ENCODE measurements at places on chromosomes 1 and 21.
A peak's percentile ranks its signal among the peaks of the same experiment; 100 is the strongest.

GRCh38 chr21:42309753-42310213 is 5.4 kb downstream of the TFF3 start:
- peak; percentile 68 for DNase-seq

- DNase-seq, result peak; percentile 58
Observed at GRCh38 chr1:179141592-179142251, 59.9 kb downstream of the TOR3A start.

- no peak for DNase-seq
Observed at GRCh38 chr1:57959531-57960241, 535.8 kb upstream of the DAB1 start.

GRCh38 chr1:99606306-99606705 is 39.6 kb upstream of the PALMD start:
- DNase-seq, result no peak

DNA sequence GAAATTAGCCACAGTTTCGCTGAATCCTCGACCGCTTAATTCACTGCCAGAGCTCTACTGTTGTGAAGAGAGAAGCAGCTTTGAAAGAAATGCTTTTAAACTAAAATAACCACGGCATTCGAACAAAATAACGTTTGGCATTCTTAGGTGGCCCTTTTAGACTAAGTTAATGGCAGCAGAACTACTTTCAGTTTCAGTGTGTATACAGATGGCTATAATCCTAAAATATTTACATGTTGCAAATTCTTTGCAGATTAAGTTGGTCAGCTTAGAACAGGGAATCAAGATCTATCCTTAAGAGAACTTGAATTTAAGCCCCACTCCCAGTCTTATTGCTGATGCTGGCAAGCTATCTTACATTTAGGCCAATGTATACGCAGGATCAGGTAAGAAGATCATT is 62.7 kb downstream of the ADSS2 start:
- peak; percentile 42 for DNase-seq

DNA sequence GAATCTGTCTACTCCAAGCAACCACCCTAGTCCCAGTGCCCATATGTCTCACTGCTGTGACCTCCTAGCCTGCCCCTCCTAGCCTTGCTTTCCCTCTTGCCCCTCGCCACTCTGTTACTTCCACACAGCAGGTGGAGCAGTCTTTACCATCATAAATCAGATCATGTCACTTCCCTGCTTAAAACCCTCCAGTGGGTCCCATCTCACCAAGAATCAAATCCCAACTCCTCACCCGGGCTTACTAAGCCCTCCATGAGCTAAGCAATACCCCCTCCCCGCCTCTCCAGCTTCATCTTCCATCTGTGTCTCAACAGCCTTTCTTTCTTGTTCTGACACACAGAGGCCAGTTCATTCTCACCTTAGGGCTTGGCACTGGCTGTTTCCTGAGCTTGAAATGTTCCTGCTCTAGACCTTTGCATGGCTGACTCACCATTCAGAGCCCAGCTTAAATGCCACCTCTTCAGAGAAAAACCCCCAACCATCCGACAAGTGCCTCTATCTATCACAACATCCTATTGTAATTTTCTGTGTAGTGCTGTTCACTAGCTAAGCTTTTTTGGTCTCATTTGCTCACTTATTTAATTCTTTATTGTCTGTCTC is 22.3 kb downstream of the KNCN start:
- DNase-seq, result no peak

DNA sequence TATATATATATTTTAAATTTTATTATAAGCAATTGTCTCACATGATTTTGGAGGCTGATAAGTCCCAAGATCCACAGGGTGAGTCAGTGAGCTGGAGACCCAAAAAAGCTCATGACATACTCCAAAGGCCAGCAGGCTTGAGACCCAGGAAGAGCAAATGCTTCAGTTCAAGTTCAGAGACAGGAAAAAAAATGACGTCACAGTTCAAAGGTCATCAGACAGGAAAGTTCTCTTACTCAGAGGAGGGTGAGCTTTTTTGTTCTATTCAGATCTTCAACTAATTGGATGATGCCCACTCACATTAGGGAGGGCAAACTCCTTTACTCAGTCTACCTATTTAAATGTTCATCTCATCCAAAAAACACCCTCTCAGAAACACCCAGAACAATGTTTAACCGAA is 18.2 kb downstream of the RXRG start:
- no peak for DNase-seq

DNA sequence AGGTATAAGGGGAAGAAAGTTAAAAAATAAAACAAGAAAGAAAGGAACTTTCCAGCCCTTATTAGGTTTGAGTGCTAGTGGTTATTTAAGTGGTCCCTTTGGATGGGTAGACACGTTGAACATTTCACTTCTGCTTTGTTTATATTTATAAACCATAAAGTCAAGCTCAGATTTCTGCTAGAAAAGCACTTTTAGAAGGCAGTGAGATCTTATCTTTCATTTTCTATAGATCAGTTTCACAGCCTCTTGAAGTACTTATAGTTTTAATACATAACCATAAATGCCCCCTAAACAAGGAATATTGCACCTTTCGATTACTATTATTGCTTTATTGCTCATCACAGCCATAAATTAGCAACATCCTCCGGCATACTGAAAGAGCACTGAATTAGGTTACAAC is 446.8 kb upstream of the PLXNA2 start:
- DNase-seq, result no peak

- DNase-seq, result no peak
Observed at GRCh38 chr1:236862615-236863211, 67.6 kb downstream of the MTR start.

DNA sequence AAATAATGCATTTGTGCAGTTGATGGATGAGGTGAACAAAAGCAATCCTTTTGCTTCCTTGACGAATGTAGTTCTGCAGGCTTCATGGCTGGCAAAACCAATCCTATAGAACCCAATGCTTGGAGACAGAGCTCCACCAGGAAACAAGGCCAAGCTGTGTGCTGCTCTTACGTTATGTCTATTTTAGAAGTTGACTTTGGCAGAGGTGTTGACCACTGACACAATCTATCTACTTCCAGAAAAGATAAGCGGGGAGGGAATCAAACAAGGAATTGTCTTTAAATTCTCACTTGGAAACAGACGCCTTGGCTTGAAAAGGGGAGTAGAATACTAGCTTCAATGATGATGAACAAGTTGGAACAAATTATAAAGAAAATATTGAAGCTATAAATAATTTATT is 211.2 kb downstream of the SETD4 start:
- DNase-seq, result no peak

DNA sequence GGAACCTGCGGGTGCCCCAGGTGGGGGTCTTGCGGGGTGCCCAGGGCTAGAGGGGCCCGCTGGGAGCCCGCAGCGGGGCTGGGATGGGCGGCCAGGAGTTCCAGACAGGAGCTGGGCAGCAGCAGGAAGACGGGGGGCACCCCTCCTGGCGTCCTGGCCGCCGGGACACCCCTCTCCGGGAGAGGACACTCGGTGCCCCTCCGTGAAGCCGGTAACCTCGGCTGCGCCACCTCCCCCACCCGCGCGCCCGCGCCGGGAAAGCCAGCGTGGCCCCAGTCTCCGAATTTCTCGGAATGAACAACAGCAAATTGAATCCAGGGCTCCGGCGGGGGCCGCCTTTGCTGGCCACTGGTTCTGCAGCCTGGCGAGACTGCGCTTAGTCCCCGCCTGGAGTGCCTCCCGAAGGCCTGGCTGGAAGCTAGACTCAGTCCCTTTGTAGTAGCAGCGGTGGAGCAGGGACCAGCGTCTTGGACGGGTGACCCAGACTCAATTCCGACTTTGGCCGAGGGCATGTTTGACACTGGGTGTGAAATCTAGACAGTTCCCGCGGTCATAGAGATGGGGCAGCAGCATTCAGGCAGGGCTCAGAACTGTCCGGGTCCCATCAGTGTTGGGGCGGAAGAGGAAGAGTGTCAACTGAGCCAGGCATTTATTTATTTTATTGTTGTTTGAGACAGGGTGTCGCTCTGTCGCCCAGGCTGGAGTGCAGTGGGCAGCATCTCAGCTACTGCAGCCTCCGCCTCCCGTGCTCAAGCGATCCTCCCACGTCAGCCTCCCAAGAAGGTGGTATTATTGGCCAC is 773 bp downstream of the IFNGR2 start:
- peak; percentile 71 for DNase-seq

DNA sequence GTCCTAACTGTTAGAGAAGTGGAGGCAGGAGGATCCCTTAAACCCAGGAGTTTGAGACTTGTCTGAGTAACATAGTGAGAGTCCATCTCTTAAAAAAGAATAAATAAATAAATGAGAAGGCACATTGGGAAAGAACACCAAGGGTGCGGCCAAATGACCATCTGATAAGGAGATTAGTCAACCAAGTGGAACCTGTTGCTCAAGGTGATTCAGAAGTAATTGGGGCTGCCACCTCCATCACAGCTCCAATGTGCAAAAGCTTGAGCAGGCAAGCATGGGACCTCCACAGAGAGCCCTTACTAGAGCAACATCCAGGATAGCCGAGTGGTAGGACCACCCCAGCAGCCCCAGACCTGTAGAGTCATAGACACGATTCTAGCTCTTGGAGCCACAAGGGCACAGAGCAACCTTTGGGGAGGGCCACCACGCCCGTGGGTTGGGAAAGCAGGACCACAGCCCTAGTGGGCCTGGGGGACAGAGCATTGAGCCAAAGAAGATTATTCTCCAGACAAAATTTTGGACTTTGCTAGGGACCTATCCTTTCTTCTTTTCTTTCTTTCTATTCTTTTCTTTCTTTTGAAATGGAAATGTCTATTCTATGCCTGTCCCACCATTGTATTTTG is 40.9 kb downstream of the KCNK1 start:
- DNase-seq, result no peak

- no peak for DNase-seq
Observed at GRCh38 chr1:44610527-44611148, 63.6 kb downstream of the TMEM53 start.

GRCh38 chr1:33928251-33928650 is 64.4 kb downstream of the HMGB4 start:
- DNase-seq, result peak; percentile 34

DNA sequence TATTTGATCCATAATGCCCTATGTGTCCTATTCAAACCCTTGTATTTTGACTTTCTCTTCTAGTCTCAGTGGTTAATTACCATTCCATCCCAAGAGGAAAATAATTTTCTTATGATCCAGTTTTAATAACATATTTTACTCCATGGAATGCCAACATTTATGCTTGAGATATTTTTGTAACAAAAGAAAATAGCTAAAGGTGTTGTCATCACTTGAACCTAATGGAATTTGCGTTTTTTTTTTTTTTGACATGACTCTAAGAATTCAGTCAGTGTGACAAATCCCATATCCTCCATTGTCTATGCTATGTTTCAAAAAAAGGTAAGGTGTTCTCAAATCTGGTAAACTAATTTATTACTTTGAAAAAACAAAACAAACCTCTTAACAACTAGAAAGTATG is 324.1 kb upstream of the ADAMTS5 start:
- DNase-seq, result no peak

GRCh38 chr21:40060083-40060677 is 192.9 kb downstream of the PCP4 start:
- DNase-seq, result no peak

- no peak for DNase-seq
Observed at GRCh38 chr1:226461087-226461486, 53.2 kb upstream of the PARP1 start.

DNA sequence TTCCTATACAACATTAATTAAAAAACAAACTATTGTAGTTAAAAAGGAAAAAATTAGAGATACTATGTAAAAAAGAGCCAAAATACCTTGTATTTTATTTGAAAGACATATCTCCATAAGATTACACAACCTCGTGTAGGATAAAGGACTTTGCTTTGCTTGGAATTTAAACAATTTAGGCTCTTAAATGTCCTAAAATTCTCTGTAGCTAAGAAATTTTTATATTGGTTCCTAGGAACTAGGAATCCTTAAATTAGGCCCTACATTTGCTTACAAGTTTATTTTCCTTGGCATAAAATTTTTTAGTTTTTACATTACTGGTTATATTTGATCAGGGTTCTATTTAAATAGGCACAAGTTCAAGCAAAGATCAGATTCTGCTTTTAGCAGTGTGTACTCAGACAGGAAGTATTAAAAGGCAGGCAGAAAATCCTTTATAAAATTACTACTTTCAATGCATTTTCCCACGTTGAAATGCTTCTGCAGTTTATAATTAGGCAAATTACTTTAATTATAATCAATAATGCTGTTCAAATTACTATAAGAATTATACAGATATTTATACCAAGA is 3.4 kb upstream of the ANGPTL3 start:
- DNase-seq, result no peak

GRCh38 chr1:31214316-31215064 is 25.2 kb downstream of the NKAIN1 start:
- no peak for DNase-seq

GRCh38 chr1:39681294-39681693 is 9.4 kb upstream of the NT5C1A start:
- DNase-seq, result no peak

- no peak for DNase-seq
Observed at GRCh38 chr21:40766381-40766780, 80.6 kb downstream of the DSCAM start.

GRCh38 chr1:79760531-79760930 is 754.0 kb upstream of the ADGRL4 start:
- no peak for DNase-seq

Data from AG08396 (cell line).